Amniotic stem cell (primary cell): ENCODE measurements at places on chromosomes 2 and 18.
A peak's percentile ranks its signal among the peaks of the same experiment; 100 is the strongest.

GRCh38 chr2:108345951-108346350 is 31.8 kb upstream of the SULT1C4 start:
- no peak for DNase-seq

DNA sequence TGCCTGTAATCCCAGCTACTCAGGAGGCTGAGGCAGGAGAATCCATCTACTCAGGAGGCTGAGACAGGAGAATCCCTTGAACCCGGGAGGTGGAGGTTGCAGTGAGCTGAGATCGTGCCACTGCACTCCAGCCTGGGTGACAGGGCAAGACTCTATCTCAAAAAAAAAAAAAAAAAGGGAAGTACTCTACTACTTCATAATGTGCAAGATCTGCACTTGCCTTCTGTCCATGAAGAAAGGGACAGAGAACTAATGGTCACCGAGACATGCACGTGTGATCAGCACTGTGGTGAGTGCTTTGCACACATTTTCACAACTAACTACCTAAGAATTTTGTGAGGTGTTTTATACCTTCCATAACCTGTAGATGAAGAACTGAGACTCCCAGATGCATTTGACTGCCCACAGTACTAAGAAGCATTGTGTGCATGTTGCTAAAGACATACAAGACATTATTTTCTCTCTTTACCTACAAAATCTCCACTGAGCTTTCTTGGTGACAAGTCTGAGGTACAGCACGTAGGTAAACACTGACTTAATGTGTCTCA is 784.8 kb upstream of the ID2 start:
- DNase-seq: no peak

GRCh38 chr2:121682396-121683298 is 33.4 kb upstream of the CLASP1 start:
- DNase-seq: no peak

GRCh38 chr2:101047774-101048173 is 45.7 kb downstream of the RPL31 start:
- no peak for DNase-seq

- no peak for DNase-seq
Measured at GRCh38 chr2:2114707-2115245, 216.3 kb downstream of the MYT1L start.

GRCh38 chr18:67954594-67954993 is 438.1 kb upstream of the DSEL start:
- no peak for DNase-seq

DNA sequence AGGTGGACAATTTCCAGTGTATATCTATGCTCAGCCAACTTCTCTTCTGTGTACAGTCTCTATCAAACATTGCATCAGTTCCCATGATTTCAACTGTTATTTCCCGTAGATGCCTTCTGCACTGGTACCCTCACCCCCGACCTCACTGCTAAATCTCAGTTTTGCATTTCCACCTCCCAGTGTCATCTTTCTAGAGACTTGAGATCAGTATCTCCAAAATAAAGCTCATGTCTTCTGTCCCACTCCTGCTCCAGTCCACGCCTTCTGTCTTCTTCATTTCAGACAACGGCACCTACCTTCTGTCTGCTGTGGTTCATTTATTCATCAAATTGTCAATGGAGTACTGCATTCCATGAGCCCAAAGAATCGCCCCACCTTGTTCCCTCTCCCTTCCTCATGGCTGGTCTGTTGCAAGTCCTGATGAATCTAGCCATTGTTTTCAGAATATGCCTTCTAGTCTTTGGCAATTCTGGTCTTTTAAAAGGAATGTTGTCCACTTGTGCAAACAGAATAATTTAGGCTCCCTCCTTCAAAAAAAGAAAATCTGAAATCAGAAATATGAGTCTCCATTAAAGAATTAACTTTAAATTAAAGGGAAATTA is 23.3 kb upstream of the NPAS2 start:
- no peak for DNase-seq

GRCh38 chr2:230877759-230878598 is 13.2 kb downstream of the ITM2C start:
- DNase-seq: no peak

- no peak for DNase-seq
Measured at GRCh38 chr2:111029181-111029927, 91.4 kb upstream of the BCL2L11 start.

GRCh38 chr18:31042406-31043181 is at the start of gene DSC3:
Gene DSC3 (minus strand): TSS chr18:31042742. CDS start chr18:31042660, 82 bp downstream.
- DNase-seq: no peak

GRCh38 chr2:172038604-172039003 is 38.9 kb downstream of the METAP1D start:
- peak; percentile 56 for DNase-seq
